ENCODE measurements at places on chromosomes 2 and 18.

DNA sequence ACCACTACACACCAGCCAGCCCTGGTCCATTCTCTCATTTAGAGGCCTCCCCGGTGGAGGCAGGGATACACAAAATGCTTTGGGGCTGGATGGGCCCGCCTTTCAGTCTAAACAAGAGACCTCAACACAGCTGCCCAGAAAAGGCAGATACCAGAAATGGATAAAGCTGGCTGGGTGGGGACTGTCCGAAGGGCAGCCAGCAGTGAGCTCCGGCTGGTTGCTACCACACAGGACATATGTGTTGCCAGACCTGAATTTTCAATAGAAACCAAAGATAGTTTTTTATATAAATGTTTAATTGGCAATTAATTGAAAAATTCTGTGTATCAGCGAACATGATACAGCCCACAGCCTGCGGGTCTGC is 1.4 kb downstream of the GPBAR1 start:
- no peak for DNase-seq

DNA sequence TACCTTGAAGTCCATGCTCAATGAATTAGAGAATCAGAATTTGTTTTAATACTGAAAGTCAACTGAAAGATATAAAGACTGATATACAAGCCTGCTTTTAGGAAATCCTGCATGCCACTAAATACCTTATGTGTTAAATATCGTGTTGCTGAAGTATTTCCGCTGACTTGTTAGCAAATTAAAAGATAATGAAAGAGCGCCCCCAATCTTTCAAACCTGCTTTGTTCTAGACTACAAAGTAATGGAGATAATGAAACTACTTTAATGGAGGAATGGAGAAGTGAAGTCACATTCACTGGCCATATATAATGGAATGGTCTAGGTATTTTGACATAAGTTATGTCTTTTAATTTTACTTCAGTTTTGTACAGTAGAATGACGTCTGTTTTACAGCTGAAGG is 95.7 kb downstream of the ASXL3 start:
- no peak for DNase-seq

DNA sequence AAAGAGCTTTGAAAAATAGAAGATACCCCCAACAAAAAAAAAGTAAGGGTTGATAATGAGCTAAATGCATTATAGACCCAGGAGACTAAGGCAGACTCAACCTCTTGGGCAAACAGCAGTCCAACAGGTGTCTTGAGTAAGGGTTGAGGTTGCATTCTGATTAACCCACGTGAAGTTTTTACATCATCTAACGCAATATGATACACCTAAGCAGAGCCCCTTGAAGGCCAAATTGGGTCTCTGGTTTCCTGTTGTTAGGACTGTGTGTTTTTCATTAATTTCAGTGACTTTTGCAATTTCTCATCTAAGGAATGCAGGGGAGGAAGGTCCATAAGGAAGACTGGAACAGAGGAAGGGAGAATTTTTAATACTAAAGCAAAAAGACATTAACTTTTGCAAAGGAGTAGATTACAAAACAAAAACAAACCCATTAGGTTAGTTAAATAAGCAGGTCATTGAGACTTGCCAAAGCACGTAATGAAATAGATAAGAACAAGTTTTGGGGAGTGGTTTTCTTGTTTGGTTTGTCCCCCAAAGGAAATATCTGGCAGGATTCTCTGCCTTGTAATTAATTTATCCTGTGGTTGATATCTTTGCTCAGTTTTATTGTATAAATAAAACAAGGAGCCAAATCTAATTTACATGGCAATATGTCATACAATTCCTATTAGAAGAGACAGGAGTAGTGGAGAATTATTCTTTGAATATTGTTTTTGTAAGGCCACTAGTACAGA is 244.3 kb downstream of the ETAA1 start:
- DNase-seq, result no peak

GRCh38 chr2:234919711-234920110 is 32.1 kb upstream of the SH3BP4 start:
- no peak for DNase-seq

GRCh38 chr2:165706960-165707487 is 87.0 kb downstream of the GALNT3 start:
- DNase-seq, result no peak

DNA sequence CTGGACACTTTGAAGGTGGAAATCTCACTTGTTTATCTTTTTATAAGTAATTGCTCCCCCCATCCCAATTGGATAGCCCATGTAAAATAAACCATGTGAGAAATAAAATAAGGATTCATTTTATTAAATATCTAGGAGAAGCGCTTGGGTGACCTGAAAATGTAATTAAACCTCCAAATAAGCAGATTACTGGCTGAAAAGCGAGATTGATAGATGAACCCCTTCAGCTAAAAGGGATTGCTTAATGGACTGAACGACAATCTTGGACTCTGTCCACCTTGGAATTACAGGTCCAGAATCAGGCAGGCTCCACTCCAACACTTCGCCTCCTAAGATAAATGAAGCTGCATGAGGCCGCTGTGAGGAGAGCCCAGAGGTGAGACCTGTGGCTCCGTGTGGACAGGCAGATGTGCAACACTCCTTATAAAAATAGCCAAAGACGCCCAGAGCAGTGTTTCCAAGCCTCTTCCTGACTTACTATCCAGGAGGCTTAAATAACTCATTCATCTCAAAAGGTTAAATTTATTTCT is 441.5 kb downstream of the MTX2 start:
- no peak for DNase-seq

DNA sequence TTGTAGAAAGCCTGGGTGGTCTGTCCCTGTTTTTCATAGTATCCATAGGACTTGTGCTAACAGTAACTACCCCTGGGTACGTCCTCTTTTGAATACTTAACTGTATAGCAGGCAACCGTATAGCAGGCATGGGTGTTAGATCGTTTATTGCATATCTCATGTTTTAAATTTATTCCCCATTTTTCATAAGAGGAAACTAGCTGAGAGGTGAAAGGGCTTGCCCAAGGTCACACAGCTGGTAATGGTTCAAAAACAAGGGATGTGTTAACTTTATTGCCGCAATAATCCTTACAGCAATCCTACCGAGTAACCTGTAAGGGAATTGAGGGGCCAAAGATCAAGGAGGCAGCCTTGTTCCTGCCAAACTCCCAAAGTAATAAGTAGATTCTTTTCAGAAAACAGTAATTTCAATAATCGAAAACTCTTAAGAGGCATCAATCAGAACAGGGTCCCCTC is 990 bp upstream of the MGAT4A start:
- DNase-seq, result no peak

DNA sequence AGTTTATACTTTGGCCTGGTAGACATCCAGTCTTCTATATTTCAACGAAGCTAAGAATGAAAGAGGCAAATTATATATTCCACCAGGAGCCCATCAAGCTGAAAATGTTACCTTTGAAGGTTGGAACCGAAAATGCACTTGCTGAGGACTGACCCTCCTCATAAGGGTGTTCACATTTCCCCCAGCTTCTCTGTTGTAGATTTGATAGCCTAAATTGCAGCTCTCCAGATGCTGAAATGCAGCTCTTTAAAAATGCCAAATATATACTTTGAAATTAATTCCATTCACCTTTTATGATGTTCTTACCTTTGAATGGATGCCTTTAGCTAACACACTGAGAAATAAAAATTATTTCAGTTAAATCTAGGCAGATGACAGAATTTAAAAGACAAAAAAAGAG is 1.8 kb upstream of the FIGN start:
- no peak for DNase-seq

DNA sequence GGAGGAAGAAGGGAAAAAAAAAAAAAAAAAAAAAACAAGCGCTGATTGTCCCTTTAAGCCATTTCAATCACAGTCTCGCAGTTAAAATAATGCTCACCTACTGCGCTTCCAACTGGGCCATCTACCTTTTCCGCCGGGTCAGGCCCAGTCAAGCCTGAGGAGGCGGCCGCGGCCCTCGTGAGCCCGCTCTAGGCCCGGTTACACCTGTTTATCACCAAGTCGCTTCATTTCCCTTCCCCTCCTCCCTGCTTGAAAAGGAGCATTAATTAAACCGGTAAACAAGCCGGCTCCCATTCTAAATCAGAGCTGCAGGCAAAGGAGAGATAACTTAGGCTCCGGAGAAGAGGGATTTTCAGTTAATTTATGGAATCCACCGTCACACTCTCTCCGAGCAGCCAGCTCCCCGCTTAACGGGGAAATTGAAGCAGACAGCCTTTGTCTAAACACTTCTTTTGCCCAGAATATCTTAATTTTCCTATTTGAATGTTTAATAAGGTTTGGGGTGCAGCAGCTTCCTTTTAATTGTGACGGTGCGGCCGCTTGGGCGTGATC is 140.1 kb upstream of the SIX3 start:
- no peak for DNase-seq

DNA sequence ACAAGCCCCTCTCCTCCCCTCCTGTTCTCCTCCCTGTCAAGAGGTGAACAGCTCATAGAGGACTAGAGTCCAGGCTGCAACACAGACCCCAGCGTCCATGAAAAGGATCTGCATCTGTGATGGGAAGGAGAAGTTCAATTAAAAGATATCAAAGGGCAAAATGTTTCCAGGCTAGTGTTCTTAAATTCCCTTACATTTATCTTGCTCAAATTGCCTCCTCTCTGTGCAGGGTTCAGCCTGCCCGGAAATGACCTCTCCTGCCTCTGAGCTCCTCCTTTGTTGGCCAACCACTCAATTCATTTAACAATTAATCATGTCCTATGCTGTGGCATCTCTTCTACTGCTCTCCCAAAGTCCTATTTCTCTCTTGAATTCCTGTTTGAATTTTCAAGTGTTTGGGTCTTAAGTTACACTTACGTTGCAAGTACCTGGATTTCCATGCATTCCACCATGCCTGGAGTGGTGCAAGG is 105.3 kb downstream of the TSN start:
- no peak for DNase-seq

DNA sequence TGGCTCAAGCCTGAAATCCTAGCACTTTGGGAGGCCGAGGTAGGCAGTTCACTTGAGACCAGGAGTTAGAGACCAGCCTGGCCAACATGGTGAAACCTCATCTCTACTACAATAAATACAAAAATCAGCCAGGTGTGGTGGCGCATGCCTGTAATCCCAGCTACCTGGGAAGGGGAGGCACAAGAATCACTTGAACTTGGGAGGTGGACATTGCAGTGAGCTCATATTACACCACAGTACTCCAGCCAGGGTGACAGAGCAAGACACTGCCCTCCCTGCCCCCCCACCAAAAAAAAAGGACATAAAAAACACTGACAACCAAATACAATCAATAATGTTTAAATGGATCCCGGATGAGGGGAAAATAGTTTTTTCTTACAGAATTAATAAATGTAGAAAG is 7.8 kb downstream of the TIA1 start:
- no peak for DNase-seq

DNA sequence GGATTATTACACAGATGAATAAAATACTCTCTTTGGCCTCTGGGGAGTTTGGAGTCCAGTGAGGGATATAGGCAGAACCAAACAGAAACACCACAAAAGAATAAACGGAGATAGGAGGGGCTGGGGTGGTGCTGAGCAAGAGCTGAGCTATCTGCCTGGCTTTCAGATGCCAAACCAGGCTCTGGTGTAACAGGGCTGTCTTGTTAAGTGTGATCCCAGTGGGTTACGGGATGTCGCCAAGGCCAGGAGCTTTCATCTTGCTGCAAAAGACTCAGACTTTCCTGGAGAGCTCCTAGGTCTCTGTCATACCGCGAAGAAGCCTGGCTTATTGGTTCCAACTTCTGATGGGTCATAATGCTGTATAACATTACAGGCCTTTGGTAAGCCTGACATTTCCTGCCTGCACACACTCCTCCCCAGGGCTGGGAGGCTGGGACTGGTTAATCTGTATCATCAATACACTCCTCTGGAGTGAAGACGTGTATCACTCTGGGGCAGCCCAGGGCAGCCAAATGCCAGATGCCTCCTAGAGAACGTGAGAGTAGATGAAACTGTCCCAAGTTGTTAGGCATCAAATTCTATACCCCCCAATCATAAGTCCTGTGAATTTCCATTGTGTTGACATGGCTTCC is 60.5 kb downstream of the STPG4 start:
- DNase-seq, result no peak

- DNase-seq, result no peak
Measured at GRCh38 chr2:48120112-48120511, 213.8 kb upstream of the FBXO11 start.

GRCh38 chr2:26997394-26997793 is 27.0 kb downstream of the MAPRE3 start:
- DNase-seq, result no peak

DNA sequence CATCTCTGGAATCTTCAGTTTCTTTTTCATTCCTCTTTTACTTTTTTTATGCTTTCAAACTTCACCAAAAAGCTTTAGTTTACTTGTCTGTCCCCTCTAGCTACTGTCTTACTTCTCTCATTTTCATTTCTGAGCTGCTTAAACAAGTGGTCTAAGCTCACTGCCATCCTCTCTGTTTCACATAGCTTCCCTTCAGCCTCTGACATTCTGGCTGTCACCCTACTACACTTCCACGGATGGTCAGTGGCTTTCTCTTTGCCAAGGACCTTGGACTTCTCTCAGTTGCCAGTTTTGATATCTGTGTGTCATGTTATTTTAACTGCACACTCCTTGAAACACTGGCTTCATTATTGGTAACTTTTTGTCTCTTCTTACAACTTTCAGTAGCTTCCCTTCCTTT is 176.1 kb downstream of the IKZF2 start:
- no peak for DNase-seq

GRCh38 chr2:99081891-99082290 is 59.6 kb upstream of the C2orf15 start:
- DNase-seq, result no peak

DNA sequence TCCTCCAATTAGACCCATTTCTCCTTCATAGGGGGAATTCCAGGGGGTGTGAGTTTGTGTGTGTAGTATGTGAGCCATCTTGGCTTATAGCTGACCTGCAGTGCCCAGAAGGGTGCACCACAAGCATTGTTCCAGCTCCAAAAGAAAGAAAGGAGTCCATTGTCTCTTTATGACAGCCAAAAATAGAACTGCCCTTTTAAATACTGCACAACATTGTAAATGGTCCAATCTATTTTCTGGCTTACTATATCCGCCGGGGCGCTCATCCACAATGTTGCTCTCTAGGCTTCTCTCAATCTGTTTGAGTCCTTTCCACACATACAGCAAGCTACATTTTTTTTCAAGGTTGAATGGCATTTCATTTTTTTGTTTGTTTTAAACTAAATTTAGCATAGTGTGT is 517.5 kb downstream of the STK39 start:
- no peak for DNase-seq

GRCh38 chr18:80158365-80158764 is 49.3 kb downstream of the ADNP2 start:
- DNase-seq, result no peak

GRCh38 chr2:18299423-18300212 is 260.8 kb downstream of the RDH14 start:
- DNase-seq, result no peak

DNA sequence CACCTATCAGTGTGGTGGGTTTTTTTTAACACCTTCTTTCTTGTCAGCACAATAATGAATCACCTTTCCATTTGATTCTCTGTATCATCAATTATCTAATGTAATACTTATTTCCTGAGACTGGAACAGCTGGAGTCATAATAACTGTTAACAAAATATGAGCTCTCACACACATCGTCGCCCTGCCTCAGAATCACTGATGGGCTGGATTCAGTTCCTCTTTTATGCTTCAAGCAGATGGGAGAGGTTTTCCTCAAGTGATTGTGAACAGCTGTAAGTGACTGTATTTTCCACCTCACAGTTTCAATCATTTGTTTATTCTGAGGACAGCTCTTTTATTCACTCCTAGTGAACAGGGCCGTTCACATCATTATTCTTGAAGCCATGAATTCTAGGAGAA is 330.2 kb downstream of the DSC3 start:
- no peak for DNase-seq

- DNase-seq, result no peak
Measured at GRCh38 chr2:217710211-217710765, 292.5 kb downstream of the TNS1 start.

GRCh38 chr18:1848716-1849115 is 722.6 kb downstream of the METTL4 start:
- DNase-seq, result no peak

GRCh38 chr2:100703213-100703612 is 116.7 kb upstream of the NPAS2 start:
- no peak for DNase-seq
